ENCODE measurements at places on chromosomes 6 and 20.

DNA sequence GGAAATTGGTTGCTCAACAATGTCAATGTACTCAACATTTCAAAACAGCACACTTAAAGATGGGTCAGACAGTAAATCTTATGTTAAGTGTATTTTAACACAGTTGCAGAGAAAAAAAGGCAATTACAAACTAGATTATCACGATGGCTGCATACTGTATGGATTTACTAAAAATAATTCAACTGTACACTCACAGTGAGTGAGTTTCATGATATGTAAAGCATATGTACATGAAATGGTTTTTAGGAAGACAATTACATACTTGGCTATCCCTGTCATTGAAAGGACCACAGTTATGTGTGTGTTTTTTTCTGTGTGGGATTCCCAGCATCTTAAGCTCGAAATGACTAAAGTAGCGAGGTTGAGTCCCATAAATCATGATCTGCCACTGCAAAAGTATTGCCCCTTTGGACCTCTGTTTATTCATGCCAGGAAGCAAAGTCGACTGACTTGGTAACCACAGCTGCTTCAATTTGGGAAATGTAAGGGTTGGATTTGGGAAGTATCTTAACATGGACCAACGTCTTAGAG, 5.5 kb upstream of the SALL4 start:
- DNase-seq: no peak

DNA sequence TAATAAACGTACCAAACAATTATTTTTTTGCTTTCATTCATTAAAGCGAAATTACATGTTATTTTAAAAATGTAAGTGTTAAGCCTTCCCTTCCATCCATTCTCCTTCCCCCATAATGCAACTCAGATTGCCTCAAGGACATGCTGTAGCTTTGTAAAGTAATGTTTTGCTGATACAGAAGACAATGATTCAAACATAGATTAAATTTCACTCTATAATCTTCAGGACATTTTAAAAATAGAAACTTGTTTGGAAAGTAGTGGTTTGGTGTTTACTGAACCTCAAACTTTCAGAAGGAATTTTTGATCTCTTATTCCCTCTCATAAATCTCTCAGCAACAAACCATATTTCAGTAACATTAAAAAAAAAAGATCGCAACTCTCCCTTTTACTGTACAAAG, 350.9 kb upstream of the HSF2 start:
- DNase-seq: no peak

DNA sequence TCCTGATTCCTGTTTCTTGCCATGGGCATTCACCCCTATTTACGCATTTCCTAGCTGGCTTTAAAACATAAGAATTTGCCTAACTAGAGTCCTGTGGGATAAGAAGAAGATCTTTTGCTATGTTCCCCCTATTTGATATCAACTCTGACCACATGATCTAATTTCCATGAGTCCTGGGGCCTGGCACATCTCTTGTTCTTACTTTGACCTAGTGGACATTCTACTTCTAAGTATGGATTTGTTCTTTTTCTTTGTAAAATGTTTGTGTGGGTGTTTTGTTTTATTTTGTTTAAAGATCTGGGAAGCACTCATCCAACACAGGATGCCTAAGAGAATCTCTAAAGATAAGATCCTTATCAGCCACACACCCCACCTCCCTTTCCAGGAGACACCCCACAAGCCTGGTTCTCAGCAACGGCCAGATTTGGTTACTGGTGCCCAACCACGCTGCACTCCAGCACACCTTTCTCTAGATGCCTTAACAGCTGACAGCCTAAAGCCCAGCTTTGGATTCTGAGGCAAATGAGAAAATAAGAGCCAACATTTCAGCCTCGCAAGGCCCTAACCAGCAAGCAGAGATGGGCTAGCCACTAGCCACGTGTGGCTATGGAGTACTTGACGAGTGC, 74.7 kb downstream of the SLC23A2 start:
- no peak for DNase-seq

- DNase-seq: no peak
Measured at GRCh38 chr6:1901556-1901955, 291.8 kb downstream of the FOXC1 start.

DNA sequence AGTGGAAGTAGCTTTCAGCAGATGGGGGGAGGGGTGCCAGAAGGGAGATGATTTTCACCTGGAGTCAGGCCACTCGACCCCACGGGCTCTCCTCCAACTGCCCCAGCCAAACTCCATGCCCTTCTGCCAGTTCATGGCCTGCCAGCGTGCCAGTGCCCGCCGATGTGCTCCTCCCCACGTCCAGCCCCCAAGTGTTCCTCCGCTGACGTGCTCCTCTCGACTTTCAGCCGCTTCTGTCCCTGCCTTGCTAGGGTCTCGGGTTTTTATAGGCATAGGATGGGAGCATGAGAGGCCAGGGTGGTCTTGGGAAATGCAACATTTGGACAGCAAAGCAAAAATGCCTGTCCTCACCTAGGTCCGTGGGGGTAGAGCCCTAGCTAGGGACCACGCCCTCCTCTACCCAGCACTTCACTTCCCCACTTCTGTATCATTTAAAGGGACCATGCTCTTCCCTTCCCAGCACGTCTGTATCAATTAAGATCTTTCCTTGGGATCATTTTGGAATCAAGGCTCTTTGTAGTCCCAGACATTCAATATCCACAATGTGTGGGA, 54.4 kb downstream of the PRND start:
- no peak for DNase-seq

DNA sequence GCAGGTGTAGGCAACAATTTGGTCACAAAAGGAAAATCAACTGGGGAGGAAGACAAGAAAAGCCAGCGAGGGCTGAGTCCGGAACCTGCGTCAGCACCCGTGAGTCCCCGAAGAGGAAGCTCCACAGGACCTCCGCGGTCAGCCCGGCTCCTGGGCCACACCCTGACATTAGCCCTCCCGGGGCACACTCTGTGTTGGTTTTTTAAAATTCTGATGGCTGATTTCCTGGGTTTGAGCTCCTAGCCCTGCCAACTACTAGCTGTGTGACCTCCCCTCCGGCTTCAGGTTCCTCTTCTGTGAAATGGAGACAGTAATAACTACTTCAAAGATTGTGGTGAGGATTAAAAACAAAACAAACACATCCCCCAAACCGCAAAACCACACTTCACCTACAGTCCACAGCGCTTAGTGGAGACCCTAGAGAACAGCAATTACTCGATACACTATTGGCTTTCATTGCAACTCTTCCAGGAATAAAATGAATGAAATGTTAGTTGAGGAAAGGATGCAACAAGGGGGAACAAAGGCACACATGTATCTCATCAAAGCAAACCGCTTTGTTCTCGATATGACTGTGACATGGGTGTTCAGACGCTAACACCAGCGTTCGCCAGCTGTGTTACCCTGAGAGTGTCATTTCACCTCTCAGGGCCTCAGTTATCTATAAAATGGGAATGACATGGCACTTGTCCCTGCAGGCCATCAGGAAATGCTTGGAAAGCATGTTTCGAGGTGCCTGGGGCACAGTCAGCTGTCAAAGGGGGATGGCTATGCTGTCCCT, 985 bp downstream of the ZBP1 start:
- DNase-seq: no peak

GRCh38 chr6:145086197-145086596, 649.1 kb downstream of the EPM2A start:
- no peak for DNase-seq

All from NCI-H1048 (cell line).